ENCODE measurements at places on chromosomes 3 and 15.

DNA sequence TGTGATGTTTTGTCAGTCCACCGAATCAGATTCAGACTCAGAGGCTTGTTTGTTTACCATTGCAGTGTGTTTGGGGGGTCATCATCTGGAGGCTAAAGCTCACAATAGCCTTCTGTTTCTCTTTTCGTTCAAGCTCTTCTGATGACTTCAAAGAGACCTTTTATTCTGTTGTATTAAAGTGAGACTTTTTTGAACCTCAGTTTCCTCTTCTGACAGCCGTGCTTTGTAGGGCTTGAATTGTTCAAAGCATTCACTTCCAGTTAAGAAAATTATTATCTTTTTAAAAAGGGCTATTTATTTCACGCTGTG, 1.3 kb downstream of the PXK start:
- no peak for DNase-seq

DNA sequence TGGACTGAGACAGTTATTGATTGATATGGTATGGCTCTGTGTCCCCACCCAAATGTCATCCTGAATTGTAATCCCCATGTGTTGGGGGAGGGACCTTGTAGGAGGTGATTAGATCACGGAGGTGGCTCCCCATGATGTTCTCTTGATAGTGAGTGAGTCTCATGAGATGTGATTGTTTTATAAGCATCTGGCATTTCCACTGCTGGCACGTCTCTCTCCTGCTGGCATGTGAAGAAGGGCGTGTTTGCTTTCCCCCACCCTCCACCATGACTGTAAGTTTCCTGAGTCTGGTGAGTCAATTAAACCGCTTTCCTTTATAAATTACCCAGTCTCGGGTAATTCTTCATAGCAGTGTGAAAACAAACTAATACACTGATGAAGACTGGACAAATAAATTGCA, 105.6 kb upstream of the MELTF start:
- no peak for DNase-seq

DNA sequence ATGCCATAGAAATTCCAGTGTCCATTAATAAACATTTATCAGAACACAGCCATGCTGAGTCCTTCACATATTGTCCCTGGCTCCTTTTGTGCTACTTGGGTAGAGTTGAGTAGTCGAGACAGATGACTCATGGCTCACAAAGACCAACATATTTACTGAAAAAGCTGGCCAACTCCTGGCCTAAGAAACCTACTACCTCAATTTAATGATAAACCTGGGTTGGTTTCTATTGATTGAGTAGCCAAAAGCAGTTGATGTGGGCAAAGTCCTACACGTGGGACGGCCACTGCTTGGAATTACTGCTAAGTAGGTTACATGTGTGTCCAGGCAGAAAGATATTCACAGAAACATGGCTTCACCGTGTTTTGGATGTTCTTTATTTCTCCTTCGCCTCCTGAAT, 402.2 kb downstream of the NR2F2 start:
- no peak for DNase-seq

DNA sequence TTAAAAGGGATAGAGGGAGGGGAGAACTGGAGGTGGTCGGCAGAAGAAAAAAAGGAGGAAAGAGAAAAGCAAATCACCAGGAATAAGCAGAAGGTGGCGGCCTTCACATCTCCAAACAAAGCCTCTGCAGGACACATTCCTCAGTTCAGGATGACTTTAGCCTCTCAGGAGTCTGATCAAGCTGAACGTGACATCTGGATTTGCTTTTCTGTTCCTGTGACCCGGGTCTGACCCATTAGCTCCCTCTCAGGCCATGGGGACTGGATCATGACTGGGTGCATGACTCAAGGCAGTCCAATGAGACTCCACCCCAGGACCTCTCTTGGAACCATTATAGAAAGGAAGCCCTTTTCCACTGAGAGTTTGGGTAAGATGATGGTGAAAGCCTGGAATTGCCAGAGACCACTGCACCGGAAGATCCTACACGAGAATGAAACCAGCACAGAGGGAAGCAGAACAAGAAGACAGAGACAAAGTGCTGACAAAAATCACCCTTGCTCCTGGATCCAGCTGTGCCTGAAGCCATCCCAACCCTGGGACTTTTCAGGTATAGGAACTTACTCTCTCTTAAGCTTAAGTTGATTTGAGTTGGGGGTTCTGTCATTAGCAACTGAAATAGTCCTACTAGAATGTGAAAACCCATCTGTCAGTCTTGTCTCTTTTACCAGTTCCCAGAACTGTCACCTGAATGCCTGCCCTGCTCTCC, 45.4 kb upstream of the RAD18 start:
- no peak for DNase-seq

DNA sequence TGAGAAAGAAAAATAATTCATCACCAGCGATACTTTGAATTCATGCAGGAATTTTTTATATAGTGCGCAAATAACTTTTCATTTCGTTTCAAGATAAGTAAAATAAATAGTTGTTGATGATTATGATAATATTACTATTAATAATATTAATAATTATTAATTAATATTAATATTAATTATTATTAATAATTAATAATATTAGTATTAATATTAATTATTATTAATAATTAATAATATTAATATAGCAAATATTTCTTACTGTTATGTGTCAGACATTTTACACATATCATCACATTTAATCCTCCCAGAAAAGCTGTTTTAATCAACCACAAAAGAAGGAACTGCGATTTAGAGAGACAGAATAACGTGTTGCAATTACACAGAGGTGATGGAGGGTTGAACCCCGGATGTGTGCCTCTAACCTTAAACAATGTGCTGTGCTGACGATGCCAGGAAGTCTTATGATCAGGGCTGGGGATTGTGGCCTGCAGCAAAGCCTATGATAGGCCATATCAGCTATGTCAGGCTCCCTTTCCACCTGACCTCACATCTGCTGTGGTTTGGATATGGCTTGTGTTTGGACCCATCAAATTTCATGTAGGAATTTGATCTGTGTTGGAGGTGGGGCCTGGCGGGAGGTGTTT, 263.5 kb upstream of the NR2F2 start:
- no peak for DNase-seq

- no peak for DNase-seq
Observed at GRCh38 chr3:141632779-141633374, 105.2 kb upstream of the RNF7 start.

DNA sequence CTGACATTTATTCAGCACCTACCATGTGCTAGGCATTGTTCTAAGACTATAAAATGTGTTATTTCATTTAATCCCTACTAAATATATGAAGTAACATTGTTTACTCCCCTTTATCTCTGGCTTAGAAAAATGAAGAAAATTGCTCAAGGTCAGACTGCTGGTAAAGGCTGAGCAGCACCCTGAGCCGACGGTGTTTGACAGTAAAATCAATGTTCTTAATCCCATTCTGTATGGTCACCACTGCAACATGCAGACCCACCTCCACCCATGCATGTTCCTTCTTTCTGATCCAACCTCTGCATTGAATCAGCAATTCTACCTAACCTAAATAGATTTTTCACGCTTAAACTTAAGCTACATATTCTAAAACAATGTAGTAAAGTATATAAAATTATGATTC, 216.5 kb downstream of the ZBBX start:
- no peak for DNase-seq

- DNase-seq: no peak
Observed at GRCh38 chr3:193865339-193865738, 270.6 kb upstream of the HES1 start.

DNA sequence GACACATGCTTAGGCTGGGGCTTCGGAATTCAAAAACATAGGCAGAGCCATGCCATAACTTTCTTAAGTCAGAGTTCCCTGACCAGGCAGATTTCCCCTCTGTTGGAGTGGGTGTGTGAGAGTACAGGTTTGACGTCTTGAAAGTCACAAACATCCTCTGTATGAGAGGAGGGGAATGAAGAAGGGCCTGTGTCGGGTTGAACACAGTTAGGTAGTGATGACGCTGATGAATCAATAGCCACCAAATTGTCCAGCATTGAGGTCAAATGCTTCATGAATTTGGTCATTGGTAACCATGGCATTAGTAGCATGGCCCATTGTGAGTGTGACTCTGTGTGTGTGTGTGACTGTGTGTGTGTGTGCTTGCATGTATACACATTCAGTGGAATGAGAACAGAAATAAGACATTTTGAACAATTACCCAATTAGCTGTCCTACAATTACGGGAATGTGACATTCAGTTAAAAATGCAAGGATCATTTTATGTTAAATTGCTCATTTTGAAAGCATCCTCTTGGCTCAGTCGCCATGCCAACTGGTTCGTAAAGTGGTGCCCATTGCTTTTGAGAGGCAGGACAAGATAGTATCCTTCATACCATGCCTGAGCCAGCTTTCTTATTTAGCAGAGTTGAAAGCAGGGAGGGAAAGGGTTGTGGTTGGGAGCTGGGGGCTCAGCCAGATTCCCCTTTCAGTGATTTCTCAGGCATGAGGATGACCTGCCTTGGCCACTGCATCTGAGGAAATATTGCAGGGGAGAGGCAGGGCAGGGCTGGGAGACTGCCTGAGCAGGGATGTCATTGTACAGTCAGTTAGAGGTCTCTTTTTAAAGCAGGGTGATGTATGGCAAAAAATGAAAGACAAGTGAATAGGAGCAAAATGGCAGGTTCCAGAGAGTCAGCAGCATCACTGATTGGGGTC, 35.4 kb downstream of the RBP2 start:
- no peak for DNase-seq

DNA sequence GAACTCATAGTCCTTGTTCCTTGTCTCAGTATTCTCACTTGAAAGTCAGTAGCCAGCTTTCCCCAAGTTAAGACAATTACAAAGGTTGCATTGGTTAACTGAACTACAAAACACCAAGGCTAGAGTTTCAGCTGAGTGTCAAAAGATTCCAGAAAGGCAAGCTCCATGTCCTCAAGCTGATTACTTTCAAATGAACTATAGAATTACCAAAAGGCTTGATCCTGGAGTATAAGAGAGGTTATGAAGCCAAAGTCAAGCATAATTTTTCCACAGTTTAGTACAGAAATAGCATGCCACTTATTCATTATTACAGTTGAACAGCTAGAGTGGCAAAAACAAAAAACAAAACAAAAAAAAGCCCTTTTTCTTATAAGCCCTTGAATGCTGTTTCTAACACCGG, 51.9 kb downstream of the ZBTB20 start:
- DNase-seq: no peak

DNA sequence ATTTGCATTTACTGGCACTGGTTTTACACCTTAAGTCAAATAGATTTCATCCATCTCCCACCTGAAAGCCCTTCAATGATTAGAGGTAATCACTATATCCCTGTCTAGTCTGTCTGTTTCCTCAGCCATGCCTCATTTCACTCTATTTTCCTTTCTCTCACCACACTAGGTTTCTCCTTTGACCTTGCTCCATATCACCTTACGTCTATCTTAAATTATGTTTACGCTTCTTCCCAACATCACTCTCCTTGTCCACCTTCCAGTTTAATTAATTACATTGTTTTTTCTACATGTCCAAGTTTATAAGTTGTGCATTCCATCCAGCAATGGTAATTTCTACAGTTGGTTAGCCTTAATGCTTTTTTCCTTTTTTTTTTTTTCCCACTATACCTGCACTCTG, 396.7 kb upstream of the PDZRN3 start:
- DNase-seq: no peak

DNA sequence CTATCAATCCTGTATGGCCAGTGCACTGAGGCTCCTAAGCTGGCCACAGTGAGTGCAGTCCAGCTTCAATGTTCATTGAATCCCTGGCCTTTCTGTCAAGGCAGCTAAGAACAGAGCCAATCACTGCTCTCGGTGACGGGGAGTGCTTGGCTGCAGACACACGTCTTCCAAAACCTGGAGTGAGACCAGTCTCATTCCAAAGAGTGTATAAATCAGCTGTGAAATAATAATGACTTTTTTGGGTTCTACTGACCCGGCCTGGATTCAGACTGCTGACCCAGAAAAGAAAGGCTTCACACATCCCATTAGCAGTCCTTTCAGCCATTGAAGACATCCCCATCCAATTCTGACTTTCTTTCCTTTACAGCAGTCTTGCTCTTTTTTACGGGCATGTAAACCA, 665.5 kb downstream of the GBE1 start:
- DNase-seq: no peak

- no peak for DNase-seq
Observed at GRCh38 chr3:108953210-108953609, 469 bp downstream of the GUCA1C start.

- DNase-seq: no peak
Observed at GRCh38 chr3:33331414-33331813, 54.2 kb downstream of the FBXL2 start.

DNA sequence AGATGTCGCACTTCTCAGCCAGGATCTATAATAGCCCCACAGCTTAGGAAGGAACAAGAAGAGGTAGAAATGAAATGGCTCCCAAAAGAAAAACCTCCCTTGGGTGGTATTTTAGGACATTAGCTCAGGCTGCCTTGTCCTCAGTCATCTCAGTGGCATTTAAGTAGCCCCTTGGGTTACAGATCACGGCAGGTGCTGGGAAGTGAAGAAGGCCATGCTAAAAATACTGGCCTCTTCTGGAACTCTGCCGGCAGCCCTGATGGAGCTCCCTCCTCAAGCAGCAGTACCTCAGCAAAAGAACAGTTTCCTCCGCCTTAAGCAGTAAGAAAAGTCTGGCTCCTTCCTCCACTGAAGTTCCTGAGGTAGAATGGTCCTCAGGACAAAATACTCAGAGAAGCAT, 7.3 kb upstream of the TPM1 start:
- no peak for DNase-seq

- DNase-seq: no peak
Observed at GRCh38 chr15:74283368-74283767, 47.2 kb downstream of the CCDC33 start.

GRCh38 chr3:10933021-10933420, 59.5 kb upstream of the SLC6A1 start:
- no peak for DNase-seq

DNA sequence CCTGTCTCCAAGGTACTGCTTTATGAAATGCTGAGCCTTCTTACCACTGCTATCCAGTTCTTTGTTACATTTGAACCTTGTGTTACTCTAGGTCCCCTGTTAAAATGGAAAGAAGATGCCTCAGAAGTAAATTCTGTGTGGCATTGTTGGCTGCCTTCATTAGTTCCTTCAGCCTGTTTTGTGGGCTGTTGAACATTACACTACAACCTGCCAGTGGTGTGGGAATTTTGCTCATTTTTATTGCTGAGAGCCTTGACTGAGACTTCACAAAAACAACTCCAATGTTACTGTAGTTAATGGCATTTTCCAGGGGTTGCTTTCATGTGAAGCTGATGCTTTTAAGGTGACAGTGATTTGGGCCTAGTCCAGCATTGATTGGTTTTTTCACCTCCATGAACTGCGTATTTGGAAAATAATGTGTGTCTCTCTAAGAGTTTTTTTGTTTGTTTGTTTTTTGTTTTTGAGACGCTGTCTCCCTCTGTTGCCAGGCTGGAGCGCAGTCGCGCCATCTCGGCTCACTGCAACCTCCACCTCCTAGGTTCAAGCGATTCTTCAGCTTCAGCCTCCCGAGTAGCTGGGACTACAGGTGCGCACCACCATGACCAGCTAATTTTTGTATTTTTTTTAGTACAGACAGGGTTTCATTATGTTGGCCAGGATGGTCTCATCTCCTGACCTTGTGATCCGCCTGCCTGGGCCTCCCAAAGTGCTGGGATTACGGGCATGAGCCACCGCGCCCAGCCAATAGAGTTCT, 4.3 kb downstream of the MAPK6 start:
- no peak for DNase-seq
